ENCODE measurements at places on chromosomes 5 and 9.

- DNase-seq, result no peak
Measured at GRCh38 chr5:58064801-58065200, 395.1 kb downstream of the PLK2 start.

DNA sequence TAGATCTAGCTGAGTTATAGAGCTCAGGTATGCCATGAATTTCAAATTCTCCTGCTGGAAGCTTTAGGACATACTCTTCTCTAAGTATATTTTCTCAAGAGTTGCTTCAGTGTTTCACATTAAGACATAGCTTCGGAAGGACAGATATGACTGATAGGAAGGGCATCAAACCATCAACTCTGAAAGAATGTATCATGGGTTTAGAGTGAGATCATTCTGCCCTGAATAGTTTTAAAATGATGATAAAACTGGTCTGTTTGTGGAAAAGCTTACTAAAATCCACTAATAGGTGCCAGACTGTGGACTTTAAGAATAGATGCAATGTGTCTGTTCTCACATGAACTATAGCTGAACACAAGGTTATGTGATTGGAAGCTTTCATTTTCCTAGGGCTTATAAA, 8.4 kb downstream of the SPEF2 start:
- DNase-seq, result no peak

GRCh38 chr9:107931071-107931715, 441.6 kb upstream of the KLF4 start:
- no peak for DNase-seq

DNA sequence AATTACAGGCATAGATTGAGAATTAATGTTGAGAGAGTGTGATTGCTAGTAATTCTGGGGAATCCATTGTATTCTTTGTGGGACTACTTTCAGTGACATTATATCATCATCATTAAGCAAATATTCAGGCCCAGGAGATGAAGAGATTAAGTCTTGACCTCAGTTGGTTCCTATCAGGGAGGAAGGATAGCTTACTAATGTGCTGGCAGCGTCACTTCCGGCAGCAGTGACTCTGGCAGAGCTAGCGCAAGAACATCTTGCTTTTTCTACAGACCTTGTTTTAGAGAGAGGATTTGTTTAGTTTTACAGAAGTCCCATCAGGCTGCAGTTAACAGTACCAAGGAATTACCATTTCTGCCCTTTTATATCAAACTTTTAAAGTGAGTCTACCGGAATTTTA, 20.3 kb downstream of the OSTF1 start:
- no peak for DNase-seq

DNA sequence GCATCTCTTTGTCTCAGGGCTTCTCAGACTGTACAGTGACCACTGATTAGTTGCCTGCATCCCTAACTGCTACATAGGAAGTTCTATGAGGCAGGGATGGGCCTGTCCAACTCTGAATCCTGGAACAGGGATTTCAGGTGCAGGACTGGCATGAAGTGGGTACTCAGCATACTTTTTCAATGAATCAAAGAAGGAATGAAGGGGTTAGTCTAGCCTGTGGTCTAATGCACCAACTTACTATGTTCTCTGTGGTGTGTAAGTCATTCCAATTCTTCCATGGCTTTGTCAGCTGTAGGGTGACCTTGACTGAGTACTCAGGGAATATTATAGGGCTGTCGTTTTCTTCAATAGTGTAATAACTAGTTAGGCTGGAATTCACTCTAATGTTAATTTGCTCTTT, 8.3 kb downstream of the COL15A1 start:
- no peak for DNase-seq

GRCh38 chr5:87099291-87099839, 168.3 kb upstream of the RASA1 start:
- DNase-seq, result no peak

DNA sequence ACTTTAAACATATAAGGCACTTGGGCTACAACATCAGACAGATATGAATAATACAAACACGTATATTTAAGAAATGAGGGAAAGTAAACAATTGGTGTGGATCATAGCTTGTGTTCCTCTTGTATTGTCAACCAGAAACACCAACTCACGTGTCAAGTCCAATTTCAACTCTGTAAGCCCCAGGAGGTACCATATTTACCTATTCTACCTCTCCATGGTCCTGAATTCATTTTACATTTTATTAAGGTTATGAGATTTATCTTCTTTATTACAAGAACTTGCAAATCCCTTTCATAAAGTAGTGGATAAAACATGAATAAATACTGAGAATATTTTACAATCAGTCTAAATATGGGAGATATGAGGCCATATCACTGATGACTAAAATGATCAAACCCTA, 501.6 kb downstream of the MAT2B start:
- DNase-seq, result no peak
